Lung (tissue), 17 donors: ENCODE measurements at places on chromosomes 12 and 14. TPM values are rescaled to one million over a fixed set of nuclear protein-coding genes. Genes with fewer than 3 reads are reported as not detected.

DNA sequence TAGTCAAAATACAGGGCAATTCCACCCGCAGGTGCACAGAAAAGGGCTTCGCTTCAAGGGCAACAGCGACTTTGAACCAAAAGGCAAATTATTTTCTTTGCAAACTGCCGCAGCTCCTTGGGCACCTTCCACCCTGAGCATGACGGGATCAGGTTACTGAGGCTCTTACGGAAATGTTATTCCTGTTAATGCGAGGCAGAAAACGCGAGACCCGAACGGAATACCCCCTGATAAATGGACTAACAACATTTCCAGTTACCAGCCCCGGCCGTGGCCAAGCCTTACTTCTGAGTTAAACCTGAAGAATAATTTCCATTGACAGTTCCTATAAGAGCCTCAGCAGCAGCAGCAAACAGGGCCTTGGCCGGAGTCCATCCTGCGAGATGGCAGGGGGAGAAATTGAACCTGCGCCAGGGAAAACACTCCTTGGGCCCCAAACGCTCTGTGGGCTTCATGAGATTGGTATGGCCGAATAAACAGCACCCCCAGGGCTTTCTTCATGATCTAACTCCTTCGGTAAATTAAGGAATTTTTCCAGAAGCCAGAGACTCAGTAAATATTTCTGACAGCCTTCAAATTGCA is 70.0 kb upstream of the DICER1 start:
- peak; percentile 82 for DNase-seq
- H3K36me3 ChIP-seq = no peaks in the 10 kb centered on the region
- H3K27me3 ChIP-seq = no peaks in the 10 kb centered on the region
- no peak overlapping the region for H3K4me3 ChIP-seq

The NEMF gene
- total RNA-seq = 48.8 TPM

DNA sequence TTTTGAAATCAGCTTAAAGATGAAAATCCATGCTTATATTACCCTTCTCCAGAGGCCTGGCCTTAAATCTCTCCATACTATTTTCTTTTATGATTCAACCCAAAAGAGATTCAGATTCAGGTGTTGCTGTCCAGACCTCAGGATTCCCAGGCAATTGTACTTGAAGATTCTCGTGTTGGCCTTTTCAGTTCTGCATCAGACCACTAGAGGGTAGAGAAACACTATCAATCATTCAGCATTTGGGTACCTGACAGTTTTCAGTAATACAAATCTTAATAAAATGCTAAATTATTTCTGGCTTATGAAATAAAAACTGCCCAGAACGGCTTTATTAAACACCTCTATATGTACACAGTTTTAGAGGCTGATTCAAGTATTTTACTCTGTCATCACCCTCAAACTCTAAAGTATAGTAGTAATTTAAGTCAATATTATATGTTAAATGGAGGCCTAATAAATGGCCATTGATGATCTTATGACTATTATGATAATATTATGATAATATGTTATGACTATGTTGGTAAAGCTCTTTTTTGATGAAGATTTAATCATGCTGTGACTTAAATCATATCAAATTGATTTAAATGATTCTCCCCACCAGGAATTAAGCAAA is 301.1 kb downstream of the DUSP6 start:
- no peaks in the 10 kb centered on the region for H3K36me3 ChIP-seq
- H3K4me1 ChIP-seq = no peaks in the 10 kb centered on the region
- DNase-seq = peak; percentile 30
- H3K4me3 ChIP-seq = no peak overlapping the region
- no peaks in the 10 kb centered on the region for H3K27me3 ChIP-seq

DNA sequence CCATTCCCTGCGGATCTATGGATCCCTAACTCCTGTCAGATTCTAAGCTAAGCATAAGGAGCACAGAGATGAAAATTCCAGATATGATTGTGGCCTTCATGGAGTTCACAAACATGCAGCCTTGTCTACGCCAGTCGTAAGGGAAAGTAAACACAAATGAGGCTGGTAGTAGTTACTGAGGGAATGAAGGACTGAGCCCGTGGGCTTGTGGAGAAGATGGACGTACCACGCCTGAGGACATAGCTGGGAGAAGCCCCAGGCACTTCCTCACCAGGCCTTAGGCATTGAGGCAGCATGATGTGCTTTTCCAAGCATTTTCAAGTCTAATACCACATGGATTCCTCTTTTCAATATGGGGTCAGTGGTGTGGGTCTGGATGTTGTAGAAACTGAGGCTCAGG is 515.2 kb downstream of the BCL11B start:
- H3K36me3 ChIP-seq = no peaks in the 10 kb centered on the region
- no peak overlapping the region for H3K27ac ChIP-seq
- no peak for DNase-seq
- H3K4me1 ChIP-seq = no peaks in the 10 kb centered on the region

DNA sequence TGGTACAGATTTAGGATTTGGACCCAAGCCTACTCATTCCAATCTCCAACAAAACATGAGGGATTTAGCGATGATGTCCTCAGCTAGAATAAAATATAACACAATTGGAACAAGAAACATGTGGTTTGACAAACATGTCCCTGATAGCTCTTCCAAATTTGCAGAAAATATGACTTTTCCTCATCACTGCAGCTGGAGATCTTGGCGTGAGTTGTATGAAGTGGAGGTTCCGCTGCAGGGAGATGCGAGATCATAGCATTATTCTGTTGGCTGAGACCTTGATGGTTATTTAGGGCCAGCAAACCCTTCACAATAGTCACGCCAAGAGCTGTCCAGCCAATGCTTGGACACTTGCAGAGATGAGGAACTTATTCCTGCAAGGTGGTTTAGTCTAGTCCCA is 413.4 kb upstream of the TBX3 start:
- H3K4me3 ChIP-seq = no peak overlapping the region
- H3K4me1 ChIP-seq = no peaks in the 10 kb centered on the region
- H3K36me3 ChIP-seq = no peaks in the 10 kb centered on the region
- H3K27ac ChIP-seq = no peak overlapping the region

DNA sequence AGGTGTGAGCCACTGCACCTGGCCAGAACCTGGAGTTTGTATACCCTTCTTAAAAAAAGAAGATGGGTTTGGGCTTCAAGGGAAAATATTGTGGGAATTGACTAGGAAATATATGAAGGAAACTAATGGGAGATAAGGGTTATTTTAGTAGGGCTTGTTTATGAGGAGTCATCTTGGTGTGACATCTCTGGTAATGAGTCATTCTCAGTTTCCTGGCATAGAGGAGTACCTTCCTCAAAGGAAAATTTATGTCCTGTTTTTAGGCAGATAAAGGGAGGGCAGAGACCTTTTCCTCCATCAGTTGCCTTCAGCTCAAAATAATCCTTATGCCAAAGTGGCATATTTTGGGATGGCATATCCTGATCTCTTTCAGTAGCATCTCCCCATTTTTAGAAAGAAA is 30.6 kb upstream of the NFKBIA start:
- no peak for DNase-seq
- no peaks in the 10 kb centered on the region for H3K4me1 ChIP-seq
- no peaks in the 10 kb centered on the region for H3K27me3 ChIP-seq
- no peak overlapping the region for H3K4me3 ChIP-seq

The LRTM2 gene
- total RNA-seq = not detected

DNA sequence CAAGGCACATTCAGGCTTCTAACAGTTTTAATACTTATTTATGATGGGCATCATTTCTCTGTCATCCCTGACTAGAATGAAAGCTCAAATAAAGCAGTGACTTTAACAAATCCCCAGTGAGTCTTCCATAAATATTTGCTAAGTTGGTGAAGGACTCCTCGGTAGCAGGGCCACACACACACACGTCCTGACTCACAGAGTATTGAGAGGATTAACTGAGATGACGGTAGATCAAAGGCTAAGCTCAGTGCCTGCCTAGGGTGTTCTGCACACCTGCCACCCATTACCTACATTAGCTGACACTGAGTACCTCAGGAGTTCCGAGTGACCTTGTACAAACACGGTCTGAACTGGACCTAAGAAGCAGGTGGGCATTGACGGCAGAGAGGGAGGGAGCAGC is 197.3 kb upstream of the SFSWAP start:
- no peaks in the 10 kb centered on the region for H3K27me3 ChIP-seq
- no peak overlapping the region for H3K4me3 ChIP-seq
- no peak overlapping the region for H3K27ac ChIP-seq
- no peaks in the 10 kb centered on the region for H3K36me3 ChIP-seq
- no peaks in the 10 kb centered on the region for H3K4me1 ChIP-seq

The ACOT4 gene
- 4.2 TPM for total RNA-seq

The SYNJ2BP gene
- total RNA-seq = 32.4 TPM

DNA sequence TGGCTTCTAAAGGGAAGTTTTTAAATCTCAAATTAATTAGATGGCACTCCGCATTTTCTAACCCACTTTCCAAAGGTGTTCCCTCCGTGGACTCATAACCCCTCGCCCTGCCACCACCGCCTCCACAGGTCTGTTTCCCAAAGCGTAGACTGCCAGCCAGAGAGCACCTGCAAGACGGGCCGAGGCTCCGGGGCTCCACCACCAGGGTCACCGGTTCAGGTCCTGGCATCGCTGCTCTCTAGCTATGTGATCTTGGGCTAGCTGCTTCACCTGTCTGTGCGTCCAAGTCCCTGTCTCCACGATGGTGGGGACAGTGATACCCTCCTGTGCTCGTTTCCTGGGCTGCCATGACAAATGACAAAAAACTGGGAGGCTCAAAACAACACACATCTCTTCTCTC is 11.5 kb downstream of the RIMBP2 start:
- no peaks in the 10 kb centered on the region for H3K36me3 ChIP-seq
- no peak overlapping the region for H3K4me3 ChIP-seq
- H3K4me1 ChIP-seq = no peaks in the 10 kb centered on the region
- no peak for DNase-seq
- no peaks in the 10 kb centered on the region for H3K27me3 ChIP-seq
- no peak overlapping the region for H3K27ac ChIP-seq

DNA sequence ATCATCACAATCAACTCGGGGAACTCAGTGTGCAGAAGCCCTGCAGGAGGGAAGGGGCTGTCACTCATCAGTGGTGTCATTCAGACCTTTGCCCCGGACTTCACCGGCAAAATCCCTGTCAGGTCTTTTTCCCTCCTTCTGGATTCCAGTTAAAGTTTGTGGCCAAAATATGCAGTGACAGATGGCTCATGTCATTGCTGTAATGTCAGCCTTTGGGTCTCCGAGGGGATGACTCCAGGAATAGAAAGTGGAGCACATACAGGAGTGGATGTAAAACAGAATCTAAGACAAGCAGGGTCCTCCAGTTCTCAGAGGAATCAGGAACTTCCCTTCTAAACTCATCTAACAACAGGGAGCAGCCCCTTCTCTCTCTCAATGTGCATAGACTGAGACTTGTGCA is 130.3 kb upstream of the RASSF8 start:
- no peak overlapping the region for H3K4me3 ChIP-seq
- no peak for DNase-seq
- no peaks in the 10 kb centered on the region for H3K4me1 ChIP-seq
- no peaks in the 10 kb centered on the region for H3K27me3 ChIP-seq
- no peak overlapping the region for H3K27ac ChIP-seq

DNA sequence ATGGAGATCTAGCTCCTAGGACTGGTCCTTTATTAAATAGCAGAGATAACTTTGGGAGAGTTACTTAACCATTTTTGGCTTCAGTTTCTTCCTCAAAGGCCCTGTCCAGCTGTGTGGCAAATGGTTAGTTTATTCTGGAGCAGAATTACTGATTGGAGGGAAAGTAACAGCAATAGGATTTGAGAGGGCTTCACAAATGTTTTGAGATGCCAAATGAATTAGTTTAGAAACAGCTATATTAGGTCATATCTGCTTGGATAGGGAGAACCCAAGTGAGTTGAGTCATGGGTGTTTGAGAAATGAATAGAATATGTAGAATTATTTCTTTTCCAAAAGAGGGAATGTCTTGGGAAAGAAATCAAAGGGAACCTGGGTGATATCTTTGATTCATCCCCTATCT is 17.5 kb downstream of the RASSF3 start:
- no peaks in the 10 kb centered on the region for H3K27me3 ChIP-seq
